ENCODE measurements at places on chromosomes 2 and 18.

GRCh38 chr2:232877940-232878511, 8.0 kb downstream of the SNORC start:
- DNase-seq, result no peak

DNA sequence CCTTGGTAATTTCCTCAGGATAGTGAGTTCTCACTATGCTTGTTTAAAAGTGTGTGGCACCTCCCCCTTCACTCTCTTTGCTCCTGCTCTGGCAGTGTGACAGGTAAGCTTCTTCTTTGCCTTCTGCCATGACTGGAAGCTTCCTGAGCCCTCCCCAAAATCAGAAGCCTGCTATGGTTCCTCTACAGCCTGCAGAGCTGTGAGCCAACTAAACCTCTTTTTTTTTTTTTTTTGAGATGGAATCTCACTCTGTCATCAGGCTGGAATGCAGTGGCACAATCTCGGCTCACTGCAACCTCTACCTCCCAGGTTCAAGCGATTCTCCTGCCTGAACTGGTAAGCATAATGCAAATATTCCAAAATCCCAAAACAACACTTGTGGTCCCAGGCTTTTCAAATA, 80.0 kb downstream of the SOWAHC start:
- DNase-seq, result no peak

DNA sequence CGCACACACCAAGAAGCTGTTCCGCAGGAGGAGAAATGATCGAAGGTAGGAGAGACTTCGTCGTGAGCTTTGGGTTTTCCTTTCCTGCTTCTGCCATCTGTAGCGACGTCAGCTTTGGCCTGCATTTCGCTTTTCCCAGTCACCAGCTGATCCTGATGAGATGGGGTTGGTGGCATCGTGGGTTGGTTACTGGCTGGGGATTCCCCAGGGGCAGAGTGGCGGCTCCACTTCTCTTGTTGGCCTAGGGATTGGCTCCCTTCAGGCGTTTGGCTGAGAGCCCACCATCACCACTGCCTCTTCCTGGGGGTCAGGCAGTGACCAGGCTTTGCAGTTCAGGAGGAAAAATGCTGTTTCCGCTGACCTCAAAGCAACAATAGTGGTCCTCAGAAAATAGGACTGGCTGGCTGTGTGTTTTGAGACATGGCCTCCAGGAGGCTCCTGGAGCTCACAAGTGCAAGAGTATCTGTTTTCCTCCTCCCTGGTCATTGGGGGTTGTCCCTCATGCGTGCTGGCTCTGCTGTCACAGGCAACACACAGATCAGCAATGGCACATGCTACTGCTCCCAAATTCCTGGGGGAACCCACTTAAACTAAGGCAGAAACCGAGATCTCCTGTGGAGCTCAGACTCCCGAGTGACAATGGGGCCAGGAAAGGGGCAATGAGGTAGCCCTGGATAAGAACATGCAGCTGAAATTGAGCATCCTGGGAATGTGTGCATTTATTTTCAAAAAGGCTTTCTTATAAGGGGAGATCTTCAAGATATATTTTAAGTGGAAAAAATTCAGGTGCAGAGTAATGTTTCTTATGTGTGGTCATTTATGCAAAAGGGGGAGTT, 173.0 kb downstream of the CTIF start:
- DNase-seq, result no peak

GRCh38 chr2:1173528-1173927, 222.9 kb downstream of the SNTG2 start:
- DNase-seq, result no peak

GRCh38 chr2:216556202-216556601, 57.6 kb downstream of the RPL37A start:
- no peak for DNase-seq

DNA sequence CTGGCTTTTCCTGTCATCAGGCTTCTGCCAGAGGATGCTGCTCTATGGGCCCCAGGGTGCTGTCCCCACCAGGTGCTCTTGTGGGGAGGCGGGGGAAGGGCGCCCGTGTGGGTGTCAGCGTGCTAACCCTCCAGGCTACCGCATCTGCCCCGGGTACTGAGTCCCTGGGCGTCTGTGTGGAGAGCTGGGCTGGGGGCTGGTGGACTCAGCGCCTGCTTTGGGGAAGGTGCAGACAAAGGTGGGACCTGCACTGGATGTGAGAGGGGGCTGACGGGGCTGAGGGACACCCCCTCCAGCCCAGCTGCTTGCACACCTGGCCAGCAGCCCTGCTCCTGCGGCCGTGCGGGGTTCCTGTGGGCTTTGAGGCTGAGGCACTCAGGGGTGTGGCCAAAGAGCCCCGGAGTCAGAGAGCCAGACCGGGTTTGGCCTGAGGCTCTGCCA, 120.7 kb upstream of the PXDN start:
- no peak for DNase-seq

DNA sequence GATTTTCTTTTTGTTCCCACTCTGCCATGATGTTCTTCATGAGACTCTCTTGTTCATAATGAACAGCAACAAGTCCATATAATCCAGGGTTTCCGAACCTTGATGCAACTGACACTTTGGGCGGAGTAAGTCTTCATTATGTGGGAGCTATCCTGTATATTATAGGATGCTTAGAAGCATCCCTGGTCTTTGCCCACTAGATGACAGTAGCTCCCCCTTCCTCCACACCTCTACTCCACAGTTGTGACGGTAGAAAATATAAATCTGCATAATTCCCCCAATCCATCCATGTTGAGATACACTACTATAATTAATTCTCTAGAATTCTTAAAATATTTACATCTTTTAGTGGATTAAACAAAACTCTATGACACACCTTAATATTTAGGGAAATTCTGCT, 482.2 kb upstream of the CELF4 start:
- no peak for DNase-seq

DNA sequence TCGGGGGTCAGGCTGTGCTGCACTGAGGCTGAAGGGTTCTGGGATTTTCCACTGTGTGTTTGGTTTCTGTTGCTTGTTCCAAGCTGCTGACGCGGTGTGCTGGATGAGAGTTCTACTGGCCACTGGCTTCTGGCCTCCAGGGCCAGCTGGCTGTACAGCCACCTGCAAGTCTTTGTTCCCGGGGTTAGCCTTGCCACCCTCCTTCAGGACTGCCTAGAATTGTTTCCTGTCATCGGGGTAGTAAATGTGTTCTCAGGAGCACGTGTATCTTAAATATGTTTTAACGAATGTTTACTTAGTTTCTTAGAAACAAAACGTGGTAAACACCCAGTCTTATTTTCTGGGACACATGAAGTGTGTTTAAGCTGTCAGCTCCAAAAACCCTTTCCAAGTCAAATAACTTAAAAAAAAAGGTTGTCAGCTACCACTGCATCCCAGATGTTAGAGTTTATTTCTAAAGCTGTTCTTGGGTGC, 231.2 kb downstream of the AGAP1 start:
- no peak for DNase-seq

DNA sequence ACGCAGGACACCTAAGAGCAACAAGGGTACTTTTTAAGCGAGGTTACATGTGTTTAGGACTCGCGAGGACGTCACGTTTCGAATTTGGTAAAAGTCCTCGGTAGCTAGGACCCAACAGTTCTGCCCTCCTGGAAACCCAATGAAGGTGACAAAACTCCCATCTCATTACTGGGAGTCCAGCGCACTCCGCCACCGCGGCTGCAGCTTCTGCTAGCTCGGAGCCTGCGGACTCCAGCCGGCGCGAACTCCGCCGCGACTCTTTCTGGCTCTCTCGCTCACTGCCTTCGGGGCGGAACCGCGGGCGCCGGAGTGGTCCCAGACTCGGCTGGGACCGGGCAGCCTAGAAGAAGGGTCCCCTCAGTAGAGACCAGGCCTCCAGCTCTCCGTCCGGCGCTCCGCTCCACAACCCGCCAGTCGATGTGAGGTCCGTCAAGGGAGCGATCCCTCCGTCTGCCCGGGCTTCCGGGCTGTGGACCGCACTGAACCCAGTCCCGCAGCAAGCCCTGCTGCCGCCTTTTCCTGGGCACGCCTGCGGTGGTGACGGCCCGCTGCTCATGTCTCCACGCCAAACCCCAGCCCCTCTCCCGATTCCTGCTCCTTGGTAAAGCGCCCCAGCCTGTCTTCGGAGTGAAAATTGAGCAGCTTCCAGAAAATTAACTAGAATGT, 3.0 kb upstream of the OSR1 start:
- no peak for DNase-seq

- DNase-seq, result no peak
These were observed 9.5 kb downstream of the DUSP19 start for GRCh38 chr2:183088061-183088460.

- DNase-seq, result no peak
These were observed 155.3 kb upstream of the MYO3B start for GRCh38 chr2:170022692-170023091.

- DNase-seq, result no peak
These were observed 113.9 kb downstream of the CCDC74A start for GRCh38 chr2:131641414-131642206.

GRCh38 chr2:74603282-74604000, 44.7 kb downstream of the M1AP start:
- DNase-seq, result no peak

GRCh38 chr2:129857200-129857599, 122.3 kb upstream of the RAB6C start:
- no peak for DNase-seq

GRCh38 chr2:126902152-126902835, 3.6 kb downstream of the TEX51 start:
- no peak for DNase-seq

DNA sequence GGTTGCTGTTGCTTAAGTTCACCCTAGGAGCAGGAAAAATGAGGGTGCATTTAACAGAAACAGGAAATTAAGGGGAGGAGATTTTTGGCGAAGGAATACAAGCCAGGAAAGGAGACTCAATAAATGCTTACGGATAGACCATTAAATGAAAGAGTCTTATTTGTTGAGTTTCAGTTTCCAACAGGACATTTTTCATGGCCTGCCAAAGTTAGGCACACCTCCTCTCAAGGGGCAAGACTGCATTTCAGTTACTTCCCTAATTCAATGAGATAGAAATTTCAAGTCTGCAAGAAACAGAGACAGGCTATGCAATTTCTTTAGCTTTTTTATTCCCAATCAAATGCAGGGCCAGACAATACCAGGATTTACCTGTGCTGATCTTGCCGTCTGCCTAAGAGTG, 394.7 kb upstream of the KLHL29 start:
- no peak for DNase-seq

DNA sequence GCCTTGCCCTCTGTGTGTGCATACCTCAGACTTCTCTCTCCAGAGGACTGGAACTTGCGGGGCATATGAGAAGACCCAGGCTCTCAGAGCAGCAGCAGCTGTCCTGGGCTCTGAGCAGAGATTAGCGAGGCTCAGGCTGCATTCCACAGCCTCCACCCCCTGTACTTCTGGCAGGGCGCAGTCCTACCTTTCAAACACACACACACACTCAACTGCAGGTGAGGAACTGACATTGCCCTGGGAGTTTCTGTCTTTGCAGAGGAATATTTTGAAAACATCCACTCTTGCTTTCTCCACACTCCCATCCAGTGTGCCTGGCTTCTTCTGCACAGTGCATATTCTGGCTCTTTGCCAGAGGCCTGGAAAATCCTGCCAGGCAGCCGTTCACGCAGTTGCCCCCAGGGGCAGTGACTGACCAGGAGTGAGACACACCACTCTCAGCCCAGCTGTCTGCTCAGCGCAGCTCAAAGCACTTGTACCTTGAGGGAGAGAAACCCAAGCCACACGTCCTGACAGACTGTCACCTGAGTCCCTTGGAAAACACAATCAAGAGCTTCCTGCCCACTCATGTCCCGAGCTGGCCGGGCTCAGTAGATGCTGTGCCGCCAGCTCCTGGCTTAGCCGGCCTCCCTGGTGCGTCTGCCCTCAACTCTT, 460.8 kb downstream of the RNF144A start:
- no peak for DNase-seq

All from T-cell (primary cell).